Fibroblast of skin of left biceps (primary cell): ENCODE measurements at places on chromosomes 16 and 17.

DNA sequence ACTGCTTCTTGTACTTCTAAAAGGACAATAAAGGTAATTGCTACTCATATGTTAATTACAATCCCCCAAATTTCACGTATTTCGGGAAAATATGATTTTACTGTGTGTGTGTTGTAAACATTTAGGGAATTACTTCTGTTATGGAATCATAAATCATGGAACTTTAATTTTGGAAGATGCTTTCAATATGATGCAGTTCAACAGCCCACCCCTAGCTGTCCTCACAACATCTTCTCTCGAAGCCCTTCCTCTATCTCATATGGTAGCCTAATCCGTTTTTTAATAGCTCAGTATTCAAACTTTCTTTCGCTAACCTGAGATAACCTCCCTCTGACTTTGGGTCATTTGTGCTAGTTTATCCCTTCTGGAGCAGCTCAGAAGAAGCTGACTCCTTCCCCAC, 78.4 kb downstream of the ANKFN1 start:
- no peak for DNase-seq

DNA sequence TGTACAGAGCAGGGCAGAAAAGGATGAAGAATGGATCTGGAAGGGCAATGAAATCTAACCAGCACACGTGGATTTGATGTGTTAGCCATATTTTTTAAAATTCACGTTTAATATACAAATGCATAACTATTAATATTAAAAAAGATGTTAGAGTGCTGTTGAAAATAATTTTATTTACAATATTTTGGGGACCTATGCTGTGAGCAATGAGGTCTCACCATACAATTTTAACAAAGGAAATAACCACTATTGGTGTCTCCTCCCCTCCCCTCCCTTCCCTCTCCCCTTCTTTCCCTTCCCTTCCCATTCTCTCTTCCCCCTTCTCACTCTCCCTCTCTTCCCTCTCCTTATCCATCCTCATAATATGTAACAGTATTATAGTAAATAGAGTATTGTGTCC, 64.2 kb upstream of the GPR139 start:
- no peak for DNase-seq

- no peak for DNase-seq
Observed at GRCh38 chr16:35752012-35752772, 2292.8 kb downstream of the TP53TG3F start.

DNA sequence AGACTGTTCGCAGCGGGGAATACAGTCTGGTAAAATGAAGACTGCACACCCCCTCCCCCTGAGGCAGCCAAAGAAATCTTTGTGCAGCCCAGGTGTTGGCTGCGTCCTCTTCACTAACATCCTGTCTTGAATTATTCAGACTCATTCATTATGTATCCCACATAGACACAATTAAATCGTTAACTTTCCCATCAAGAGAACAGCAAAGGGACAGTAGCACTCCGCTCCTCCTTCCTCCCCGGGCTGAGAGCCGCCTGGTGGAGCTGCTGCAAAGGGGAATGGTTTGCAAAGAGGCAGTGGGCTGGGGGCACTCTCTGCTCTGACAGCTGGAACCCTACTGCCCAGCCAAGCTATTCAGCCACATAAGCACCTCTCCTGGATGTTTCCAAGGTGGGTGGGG, 290.0 kb upstream of the SOX9 start:
- no peak for DNase-seq

DNA sequence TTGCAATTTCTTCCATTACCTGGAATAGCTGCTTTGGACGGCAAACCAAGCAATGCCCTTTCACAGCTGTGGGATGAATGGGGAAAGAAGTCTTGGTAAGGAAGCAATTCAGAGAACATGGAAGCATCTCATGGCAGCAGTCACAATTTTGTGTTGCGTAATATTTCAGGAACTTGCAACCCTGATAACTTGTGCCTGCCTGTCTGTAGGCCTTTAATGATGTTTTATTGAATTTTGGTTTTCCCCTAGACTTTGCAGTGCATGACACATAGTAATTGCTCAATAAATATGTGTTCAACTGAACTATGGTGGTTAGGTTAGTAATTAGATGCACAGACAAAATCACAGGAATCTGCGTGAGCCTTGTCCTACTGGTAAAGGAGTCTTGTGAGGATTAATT, 439.5 kb downstream of the WWOX start:
- no peak for DNase-seq

DNA sequence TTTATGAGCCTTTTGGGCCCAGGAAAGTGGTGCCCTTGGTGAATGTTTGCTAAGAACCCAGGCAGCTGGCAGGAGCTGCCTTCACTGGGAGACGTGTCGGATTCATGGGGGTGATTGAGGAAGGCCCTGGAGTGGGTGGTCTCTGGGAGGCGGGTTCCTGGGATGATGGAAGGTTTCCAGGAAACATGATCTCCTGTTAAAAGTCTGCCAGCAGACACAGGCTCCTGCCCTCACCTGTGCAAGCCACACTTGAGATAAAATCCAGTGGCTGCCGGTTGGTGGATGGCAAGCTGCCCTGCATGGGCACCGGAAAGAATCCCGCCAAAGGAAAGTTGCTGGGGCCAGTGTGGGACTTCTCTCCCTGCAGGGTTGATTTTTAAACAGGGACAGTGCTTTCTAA, 189.0 kb upstream of the CIBAR2 start:
- no peak for DNase-seq

- no peak for DNase-seq
Observed at GRCh38 chr17:28861393-28862203, 6.8 kb downstream of the ERAL1 start.

GRCh38 chr16:683396-684070, 601 bp downstream of the JMJD8 start:
- no peak for DNase-seq

GRCh38 chr17:48647103-48647962, 21.2 kb upstream of the HOXB9 start:
- no peak for DNase-seq

GRCh38 chr17:36550491-36551417, 6.0 kb downstream of the GGNBP2 start:
- DNase-seq: no peak

GRCh38 chr16:46817961-46818360, 13.0 kb downstream of the C16orf87 start:
- DNase-seq: no peak

DNA sequence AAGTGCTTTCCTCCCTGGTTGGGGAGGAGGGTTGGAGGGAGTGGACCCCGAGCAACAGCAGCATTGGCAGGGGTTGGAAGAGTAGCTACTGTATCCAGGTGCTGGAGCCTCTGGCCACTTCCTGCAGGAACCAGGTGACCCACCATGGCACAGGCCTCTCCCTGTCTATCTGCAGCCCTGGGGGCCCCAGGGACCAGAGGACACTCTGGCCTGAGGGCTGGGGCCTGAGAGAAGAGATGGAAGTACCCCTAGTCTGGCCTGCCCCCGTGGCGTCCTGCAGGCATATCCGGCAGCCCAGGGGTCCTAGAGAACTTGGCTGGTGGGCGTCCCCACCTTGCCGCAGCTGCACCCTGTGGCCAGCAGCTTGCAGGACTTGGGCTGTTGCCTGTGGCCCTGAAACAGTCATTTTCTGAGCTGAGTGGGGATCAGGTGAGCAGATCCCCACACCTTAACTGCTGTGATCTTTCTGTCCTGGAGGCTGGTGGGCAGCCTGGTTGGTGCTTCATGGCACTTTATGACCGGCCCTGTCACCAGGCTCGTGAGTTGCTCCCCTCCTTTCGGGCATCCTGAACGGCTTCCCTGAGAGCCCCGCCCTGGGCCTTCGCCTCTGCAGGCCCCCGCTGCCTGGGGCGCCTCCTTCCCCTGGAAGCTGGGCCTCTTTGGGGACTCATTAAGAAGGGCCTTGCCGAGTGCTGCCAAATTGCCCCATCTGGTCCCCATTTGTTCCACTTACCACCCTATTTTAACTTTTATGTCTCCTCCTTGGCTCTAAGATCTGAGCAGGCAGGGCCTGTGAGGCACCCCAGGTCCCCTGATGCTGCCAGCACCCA, 298.6 kb downstream of the SEC14L1 start:
- DNase-seq: no peak

- no peak for DNase-seq
Observed at GRCh38 chr17:71636644-71637043, 484.2 kb upstream of the SOX9 start.

- DNase-seq: no peak
Observed at GRCh38 chr17:37286430-37286829, 89.4 kb upstream of the C17orf78 start.

DNA sequence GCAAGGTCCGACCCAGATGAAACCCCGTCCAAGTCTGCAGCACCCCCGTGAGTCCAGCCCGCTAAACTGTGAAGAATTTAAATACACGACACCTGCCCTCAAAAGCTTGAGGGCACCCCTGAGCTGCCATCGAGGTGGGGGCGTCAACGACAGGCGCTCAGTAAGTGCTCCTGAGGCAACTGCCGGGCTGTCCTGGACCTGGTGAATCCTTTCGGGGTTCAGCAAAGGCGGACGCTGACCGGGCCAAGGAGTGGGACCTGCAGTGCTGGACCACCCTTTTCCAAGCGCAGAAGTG, 512 bp upstream of the ENDOV start:
- DNase-seq: no peak

DNA sequence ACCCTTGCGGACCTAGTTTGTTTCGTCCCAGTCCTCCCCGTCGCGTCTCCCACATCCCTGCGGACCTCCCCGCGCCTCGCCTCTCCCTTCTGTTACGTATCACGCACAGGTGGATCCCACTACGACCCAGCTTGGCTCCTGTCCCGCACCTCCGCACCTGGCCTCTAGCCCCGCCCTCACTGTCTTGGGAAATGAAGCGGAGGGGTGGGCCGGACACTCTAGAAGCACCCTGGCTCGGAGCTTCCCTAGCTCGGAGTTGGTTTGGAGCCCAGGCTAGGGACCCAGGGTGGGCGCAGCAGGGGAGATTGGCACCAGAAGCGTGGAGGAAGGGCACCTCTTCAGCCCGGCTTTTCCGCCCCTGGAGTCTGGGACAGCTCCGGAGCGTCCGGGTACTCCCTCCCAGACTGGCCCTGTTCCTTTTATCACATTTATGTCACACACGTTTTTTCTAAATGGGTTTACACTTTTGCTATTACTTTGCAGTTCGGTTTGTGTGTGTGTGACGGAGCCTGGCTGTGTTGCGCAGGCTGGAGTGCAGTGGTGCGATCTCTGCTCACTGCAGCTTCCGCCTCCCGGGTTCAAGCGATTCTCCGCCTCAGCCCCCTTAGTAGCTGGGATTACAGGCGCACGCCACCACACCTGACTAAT, 1.4 kb upstream of the CEMP1 start:
- no peak for DNase-seq

DNA sequence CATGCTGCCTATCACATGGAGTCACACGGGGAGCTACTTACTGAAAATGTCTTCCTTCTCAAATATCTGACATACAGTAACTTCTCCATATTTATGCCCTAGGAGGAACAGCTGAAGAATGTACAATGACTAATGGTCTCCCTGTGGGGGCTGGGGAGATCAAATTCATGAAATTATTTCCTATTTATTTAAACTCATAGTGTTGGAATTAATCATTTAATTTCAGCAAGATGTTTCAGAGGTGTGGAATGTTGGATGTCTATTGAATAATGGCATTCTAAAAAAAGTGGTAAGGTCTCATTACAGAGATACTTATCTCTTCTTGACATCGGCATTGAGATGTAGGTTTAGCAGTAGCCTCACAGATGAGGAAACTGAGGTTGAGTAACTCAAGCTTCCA, 214.3 kb upstream of the CDH11 start:
- peak; percentile 88 for DNase-seq

GRCh38 chr17:79192503-79193351, 118.1 kb downstream of the ENGASE start:
- no peak for DNase-seq

DNA sequence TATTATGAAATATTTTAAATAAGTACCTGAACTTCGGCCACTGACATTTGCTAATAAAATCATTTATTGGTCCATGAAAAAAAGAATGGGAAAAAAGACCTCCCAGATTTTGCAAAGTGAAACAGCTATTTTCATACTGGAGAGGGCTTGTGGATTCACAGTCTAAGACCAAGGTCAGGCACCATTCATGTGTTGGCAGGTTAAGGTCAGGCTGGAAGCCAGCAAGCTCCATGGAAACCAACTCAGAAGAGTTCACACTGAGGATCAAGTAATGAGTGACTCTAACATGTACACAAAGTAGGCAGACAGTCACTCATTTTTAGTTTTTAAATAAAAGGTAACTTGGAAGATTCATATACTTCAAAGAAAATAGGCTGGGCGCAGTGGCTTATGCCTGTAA, 3.4 kb downstream of the DNAJA2 start:
- DNase-seq: no peak

- peak; percentile 4 for DNase-seq
Observed at GRCh38 chr16:84277244-84277823, 17.3 kb upstream of the WFDC1 start.

GRCh38 chr16:89312194-89312593, 94.7 kb downstream of the ZNF778 start:
- no peak for DNase-seq

- no peak for DNase-seq
Observed at GRCh38 chr17:50909765-50910605, 43.8 kb upstream of the TOB1 start.

DNA sequence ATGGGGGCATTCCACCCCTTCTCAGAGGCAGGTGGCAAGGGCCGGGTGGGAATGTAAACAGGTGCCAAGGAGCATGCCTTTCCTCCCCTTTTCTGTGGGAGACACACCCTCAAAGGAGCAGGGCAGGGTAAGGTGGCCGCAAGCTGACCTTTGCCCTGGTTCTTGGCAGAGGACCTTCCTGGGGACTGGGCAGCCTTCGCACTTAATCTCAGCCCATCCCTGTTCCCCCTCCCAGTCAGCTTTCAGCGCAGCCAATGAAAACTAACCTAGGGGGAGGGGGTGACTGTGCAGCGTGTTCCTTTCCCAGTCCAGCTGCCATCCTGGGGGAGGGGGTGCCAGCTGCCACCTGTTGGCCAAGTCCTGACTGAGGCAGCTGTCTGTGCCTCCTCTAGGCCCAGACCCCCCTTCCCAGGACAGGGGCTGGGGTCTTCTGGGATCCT, 2.8 kb downstream of the TRAF4 start:
- DNase-seq: no peak

DNA sequence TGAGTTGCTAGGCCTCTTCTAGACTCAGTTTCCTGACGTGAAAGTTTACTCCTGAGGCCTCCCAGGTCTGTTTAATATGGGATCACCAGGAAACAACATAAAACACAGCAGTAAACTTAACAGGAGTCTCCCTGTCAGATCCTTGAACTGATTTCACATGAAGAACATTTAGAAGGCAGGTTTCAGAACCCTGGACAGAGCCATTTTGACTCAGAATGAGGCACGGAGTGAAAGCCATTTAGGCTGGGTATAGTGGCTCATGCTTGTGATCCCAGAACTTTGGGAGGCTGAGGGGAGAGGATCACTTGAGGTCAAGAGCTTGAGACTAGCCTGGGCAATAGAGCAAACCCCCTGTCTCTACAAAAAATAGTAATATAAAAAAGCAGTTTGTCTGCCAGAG, 289.1 kb downstream of the CA10 start:
- DNase-seq: no peak

GRCh38 chr16:30429418-30429677, 482 bp downstream of the DCTPP1 start:
- DNase-seq: no peak
